ENCODE measurements at places on chromosomes 2 and 18.

DNA sequence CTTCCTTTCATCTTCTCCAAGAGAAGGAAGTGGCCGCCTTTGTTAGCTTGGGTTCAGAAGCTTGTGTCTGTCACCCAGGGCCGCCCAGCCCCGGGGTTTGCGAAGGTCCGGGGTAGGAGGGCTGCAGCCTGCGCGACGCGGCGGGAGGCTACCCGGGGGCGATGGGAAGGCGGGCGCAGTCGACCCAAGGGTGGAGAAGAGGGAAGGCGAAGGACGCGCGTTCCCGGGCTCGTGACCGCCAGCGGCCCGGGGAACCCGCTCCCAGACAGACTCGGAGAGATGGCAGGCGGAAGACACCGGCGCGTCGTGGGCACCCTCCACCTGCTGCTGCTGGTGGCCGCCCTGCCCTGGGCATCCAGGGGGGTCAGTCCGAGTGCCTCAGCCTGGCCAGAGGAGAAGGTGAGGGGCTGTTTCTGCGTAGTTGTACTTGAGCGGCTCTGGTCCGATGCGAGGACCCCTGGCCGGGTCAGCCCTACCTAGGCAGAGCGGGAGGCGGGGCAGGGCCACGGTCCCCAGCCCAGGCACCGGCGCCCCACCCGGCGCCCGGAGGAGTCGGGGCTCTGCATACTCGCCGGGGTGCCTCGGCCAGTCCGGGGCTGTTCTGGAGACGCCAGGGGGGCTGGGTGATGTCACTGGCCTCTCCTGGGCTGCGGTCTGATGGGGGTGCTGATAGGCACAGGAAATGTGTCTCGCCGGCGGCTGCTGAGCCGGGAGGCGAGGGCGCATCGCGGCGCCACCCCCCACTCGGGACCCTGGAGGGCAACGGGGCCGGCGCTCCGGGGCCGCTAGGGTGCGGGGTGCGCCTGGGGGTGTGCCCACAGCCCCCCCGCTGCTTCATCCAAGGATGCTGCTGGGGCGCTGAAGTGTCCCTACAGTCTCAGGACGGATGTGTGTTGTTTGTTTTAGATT is at the start of gene QPCT:
Gene QPCT (plus strand): TSS at position 178 of the 909 bp plus-strand sequence. CDS start 102 bp downstream, at position 280.
- peak; percentile 39 for DNase-seq

GRCh38 chr2:68762100-68762499 is 27.5 kb downstream of the ARHGAP25 start:
- no peak for DNase-seq

- DNase-seq = no peak
Observed at GRCh38 chr18:35174093-35174731, 66.6 kb upstream of the ZNF397 start.

DNA sequence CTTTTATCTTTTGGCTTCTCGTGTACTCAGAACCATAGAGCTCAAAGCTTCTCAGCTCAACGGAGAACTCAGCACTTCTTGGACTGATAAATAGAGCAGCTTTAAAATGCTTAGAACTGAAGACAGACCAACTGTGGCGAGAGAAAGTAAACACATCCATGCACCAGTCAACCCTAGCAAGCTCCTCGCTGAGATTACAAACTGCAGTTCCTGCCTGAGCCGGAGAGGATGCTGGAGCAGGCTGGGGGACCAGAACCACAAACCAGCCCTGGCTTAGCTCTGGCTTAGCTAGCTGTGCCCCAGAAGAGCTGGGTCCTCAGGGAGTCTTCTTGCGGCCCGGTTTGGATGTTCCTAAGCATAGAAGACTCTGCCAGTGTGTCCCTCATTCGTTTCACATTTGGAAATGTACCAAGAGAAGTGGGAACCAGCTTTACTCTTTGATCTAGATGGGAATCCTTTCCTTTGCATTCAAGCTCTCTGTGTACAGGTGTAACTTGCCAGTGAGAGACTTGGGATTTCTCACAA is 5.6 kb downstream of the PAX8 start:
- DNase-seq = no peak

GRCh38 chr2:147847746-147848391 is 3.0 kb downstream of the ACVR2A start:
- DNase-seq = no peak

DNA sequence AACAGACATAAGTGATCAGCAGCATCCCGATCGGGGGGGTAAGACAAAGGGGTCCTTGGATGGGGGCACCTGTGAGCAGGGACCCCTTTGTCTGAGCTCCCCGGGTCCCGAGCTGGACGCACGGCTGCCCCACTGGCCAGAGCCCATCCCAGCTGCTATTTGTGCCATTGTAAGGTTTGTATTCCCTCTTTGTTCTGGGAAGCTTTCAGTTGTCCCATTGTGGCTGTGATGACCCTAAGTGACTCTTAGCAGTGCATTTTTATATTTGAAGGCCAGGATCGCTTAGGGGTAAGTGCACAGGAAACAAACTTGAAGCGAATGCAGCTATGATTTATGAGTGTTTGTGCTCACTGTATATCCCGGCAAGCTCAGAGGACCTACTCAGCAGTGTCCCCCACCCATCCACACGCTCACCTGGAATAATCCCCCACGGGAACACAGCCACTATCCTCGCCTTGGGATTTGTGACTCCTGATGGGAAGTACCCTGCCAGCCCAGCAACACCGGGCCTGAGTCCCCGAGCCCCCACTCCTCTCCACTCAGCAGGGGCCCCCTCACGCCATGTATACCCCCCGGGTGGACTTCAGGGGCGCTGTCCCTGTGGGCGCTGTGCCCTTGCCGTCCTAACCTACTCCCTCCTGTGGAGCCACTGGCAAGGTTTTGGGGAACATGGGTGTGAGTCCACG is 80.1 kb downstream of the MBP start:
- no peak for DNase-seq

- DNase-seq = no peak
Observed at GRCh38 chr2:110842048-110842447, 109.7 kb downstream of the ACOXL start.

DNA sequence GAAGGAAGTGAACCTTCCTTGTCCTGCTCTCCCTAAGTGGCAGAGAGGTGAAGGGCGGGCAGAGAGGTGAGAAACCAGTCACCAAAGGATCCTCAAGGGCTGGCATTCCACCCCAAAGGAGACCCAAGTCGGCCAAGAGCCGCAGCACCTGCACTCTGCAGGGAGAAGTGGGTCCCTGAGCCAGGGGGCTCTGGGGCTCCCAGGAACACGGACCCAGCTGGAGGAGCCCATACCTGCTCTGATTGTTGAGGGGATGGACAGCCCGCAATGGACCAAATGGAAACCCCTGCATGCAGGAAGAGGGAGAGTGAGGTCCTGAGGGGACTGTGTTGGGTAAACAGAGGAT is 233.3 kb downstream of the ATAD2B start:
- DNase-seq = no peak

GRCh38 chr18:40382197-40382596 is 1572.8 kb upstream of the PIK3C3 start:
- no peak for DNase-seq

- DNase-seq = no peak
Observed at GRCh38 chr2:116117845-116118244, 1675.4 kb downstream of the DPP10 start.

GRCh38 chr2:86441882-86442641 is 891 bp downstream of the KDM3A start:
- peak; percentile 57 for DNase-seq

DNA sequence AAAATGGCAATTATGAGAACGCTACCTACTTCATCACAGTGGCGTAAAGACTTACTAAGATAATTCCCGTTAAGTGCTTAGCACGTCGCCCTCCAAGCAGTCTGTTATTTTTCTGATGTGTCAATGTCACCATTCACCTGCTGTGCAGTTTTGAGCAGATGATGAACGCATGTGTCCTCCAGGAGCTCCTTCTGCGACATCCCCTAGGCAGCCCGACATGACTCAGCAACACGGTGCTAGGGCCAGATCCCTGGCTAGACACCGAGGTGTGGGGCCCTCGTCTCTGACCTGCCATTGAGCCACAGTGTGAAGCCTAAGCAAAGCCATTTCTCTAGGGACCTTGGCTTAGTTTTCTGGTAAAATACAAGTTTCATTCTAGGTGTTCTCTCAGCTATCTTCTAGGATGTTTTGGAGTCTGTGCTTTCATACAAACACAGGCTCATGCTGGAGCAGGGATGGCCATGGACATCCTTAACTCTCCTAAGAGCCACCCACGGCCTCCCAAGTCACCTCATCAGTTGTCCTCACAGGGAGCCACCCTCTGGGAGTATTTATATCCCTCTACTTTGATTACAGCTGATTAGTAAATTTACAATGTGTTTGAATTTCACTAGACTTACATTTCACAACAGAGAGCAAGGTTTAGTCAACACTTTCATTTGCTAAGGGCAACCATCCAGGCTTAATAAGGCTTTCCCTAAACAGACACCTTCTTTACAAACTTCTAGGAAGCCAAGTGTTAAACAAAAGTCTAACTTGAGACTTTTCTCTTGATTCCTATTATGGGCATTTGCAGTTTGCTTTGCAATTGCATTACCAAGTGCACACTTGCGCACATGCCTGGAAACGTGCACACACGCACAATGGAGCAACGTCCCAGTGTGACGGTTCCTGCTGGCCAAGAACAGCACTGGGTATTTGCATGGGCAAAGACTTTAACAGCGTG is 376.8 kb upstream of the ID2 start:
- DNase-seq = no peak

DNA sequence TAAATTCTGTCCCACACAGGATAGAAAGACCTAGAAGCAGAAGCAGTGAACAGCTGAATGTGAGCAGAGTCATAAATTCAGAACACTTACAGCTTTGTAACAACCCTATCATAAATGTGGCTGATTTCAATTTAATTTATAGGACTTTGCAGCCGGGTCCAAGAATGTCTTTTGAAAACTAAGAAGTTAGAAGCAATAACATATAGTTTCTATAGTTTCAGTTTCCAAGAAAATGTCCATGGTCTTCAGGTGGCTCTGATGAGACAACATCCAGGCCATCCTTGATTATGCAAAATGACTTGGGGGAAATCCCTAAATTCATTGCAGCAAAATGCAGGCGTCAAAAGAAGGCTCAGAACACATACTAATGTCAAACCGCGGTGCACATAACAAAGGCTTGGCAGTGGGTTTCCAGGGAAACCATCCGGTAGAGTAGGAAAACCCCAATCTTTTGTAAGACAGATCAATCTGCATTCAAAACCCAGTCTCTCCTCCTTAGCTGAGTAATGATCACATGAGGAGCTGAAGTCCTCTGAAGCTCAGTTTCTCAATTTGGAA is 442.2 kb upstream of the ID2 start:
- DNase-seq = peak; percentile 11

DNA sequence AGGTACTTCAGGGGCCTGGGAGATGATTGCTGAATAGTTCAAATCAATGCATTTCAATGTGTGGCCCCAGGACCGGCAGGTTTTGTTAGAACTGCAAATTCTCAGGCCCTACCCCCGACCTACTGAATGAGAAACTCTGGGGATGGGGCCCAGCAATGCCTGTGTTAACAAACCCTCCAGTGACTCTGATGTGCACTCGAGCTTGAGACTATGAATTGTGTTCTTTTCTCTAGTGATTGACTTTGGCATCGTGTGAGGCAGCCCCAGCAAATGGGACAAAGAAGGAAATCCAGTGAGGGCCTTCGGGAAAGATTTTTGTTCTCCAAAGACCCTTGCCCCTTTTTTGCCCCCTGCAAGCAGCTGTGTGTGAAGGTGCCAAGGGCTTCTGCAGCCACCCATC is 22.4 kb downstream of the ALK start:
- DNase-seq = no peak

DNA sequence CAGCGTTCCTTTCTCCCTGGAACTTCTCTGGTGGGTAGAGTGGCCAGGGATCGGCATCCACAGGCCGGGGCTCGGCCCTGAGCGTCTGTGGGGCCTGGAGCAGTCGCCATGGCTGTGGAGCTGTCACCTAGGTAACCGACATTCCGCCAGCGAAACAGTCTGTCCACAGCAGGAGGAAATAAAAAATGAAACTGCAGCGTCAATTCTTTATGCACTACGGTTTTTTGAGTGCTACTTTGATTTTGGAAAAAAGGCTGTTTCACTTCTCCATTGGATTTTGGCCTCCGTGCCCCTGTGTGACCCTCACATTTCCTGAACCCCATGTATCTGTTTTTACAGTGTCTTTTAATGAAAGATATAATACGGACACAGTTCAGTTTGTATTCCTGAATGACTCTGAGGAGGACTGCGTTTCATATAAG is 163.4 kb downstream of the LDLRAD4 start:
- DNase-seq = peak; percentile 26

DNA sequence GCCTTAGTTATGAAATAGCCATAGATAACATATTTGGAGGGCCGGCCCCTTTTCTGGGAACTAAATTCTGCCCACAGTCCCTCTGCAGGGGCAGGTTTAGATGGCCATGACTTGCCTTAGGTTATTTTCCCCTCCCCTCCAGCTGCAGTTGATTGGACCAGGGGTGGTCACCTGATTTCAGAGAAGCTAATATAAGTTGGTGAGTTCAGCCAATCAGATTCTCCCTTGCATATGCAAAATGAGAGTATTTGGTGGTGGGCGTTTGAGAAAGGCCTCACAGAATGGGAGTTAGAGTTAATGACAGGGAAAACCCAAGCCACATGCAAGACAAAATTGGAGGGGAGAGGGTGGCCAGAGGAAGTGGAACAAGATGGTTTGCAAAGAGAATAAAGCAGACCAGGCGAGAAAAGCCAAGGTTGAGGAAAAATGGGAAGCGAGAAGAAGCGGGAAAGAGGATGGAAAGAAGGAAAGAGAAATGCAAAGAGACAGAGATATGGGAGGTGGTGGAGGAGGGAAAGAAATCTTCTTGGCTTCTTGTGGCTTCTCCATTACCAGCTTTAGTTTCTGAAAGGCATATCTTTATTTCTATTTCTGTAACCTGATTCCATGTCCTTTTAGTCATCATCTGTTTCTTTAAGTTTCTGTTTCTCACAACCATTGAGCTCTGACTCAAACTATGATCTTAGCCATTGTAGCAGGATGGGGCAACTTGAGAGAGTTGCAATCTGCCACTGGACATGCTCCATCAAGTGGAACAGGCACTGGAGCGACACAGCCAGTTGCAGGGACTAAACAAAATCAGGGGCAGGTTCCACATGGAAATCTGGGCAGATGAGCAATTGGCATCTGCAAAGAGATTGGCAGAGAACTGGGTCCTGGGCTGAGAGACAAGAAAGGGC is 108.1 kb upstream of the SIX3 start:
- no peak for DNase-seq

GRCh38 chr18:10898417-10898974 is 250.9 kb downstream of the PIEZO2 start:
- no peak for DNase-seq

- DNase-seq = no peak
Observed at GRCh38 chr2:67142071-67142470, 255.1 kb upstream of the ETAA1 start.

GRCh38 chr2:145874466-145874865 is 1354.5 kb upstream of the ZEB2 start:
- no peak for DNase-seq

GRCh38 chr18:79121746-79122474 is 52.7 kb downstream of the ATP9B start:
- no peak for DNase-seq

GRCh38 chr2:98037666-98038336 is 42.1 kb upstream of the TMEM131 start:
- DNase-seq = no peak

GRCh38 chr2:189651284-189651683 is 10.0 kb upstream of the ASNSD1 start:
- no peak for DNase-seq

Measured in activated T-cell treated with anti-CD3 and anti-CD28 coated beads for 48 hours (primary cell).